ENCODE measurements at places on chromosomes 1 and 21. TPM values are rescaled to one million over a fixed set of nuclear protein-coding genes. Genes with fewer than 3 reads are reported as not detected.
A peak's percentile ranks its signal among the peaks of the same experiment; 100 is the strongest.

OR2AK2 gene
- not detected for total RNA-seq

MIS18A gene
- total RNA-seq: 42.0 TPM

DNA sequence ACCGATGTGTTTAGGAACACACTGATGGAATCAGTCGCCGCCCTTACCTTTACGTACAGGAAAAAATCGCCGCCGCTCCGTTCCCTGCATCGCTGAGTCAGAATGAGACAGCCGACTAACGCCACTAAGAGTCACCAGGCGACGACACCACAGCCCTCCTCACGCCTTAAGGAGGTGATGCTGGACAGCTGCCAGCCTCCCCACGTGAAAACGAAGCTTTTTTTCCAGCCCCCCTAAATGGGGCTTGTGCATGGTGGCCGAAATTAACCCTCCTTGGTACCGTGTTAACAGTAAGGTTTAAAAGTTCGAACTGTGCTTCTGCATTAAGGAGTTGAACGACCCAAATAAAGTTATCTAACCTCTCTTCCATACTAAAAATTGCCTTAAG lies 511 bp downstream of the DNTTIP2 start:
- H3K4me3 ChIP-seq: peak overlapping the region; percentile 90
- peaks cover 35% of the 10 kb centered on the region for H3K36me3 ChIP-seq
- no peaks in the 10 kb centered on the region for H3K27me3 ChIP-seq
- peaks cover 25% of the 10 kb centered on the region for H3K4me1 ChIP-seq
- DNase-seq: peak; percentile 76

DNA sequence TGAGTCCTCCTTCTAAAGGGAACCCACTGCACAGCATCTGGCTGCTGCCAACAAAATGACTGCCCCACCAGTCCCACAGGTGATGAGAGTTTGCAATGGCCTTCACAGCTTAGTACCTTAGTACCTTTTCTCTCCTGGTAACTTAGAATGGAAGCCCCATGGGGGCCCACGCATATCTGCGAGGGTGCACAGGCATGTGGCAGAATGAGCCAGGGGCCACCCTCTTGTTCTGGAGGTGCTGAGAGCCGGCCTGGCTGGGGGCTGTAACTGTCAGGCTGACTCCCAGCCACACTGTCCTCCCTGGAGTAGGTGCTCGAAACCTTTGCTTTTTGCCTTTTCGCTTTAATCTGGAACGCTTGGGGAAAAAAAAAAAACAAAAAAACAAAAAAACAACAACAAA lies 185.1 kb downstream of the DHRS3 start:
- H3K27ac ChIP-seq: no peak overlapping the region
- no peak overlapping the region for H3K4me3 ChIP-seq
- H3K27me3 ChIP-seq: no peaks in the 10 kb centered on the region
- no peaks in the 10 kb centered on the region for H3K36me3 ChIP-seq
- H3K4me1 ChIP-seq: peaks cover 47% of the 10 kb centered on the region
- no peak for DNase-seq

- DNase-seq: peak; percentile 90
- H3K4me3 ChIP-seq: no peak overlapping the region
- H3K4me1 ChIP-seq: no peaks in the 10 kb centered on the region
- H3K27me3 ChIP-seq: no peaks in the 10 kb centered on the region
- H3K27ac ChIP-seq: no peak overlapping the region
Measured at GRCh38 chr1:169546087-169546995, 39.9 kb downstream of the F5 start.

DNA sequence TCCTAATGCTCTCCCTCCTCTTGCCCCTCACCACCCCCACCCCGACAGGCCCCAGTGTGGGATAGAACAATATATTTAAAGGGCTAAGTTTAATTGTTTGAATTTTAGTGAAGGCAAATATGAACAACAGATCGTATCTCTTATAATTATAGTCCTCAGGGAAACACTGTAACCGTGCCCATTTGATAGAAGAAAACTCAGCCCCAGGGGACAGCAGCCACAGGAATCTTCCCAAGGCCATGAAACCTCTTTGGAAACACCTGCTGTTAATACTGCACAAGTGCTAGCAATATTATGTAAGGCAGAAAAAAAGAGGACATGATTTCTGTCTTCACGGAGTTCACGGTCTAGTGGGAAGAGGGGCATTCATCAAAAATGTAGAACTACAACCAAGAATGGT lies 142.2 kb downstream of the URB2 start:
- DNase-seq: no peak
- H3K4me3 ChIP-seq: no peak overlapping the region
- H3K27ac ChIP-seq: no peak overlapping the region
- H3K27me3 ChIP-seq: peaks cover 93% of the 10 kb centered on the region
- no peaks in the 10 kb centered on the region for H3K36me3 ChIP-seq

- peaks cover 12% of the 10 kb centered on the region for H3K4me1 ChIP-seq
- no peaks in the 10 kb centered on the region for H3K27me3 ChIP-seq
- DNase-seq: no peak
- H3K27ac ChIP-seq: no peak overlapping the region
Measured at GRCh38 chr1:959731-960362, 537 bp upstream of the KLHL17 start.
